ENCODE measurements at places on chromosomes 7 and 10.
A peak's percentile ranks its signal among the peaks of the same experiment; 100 is the strongest.

DNA sequence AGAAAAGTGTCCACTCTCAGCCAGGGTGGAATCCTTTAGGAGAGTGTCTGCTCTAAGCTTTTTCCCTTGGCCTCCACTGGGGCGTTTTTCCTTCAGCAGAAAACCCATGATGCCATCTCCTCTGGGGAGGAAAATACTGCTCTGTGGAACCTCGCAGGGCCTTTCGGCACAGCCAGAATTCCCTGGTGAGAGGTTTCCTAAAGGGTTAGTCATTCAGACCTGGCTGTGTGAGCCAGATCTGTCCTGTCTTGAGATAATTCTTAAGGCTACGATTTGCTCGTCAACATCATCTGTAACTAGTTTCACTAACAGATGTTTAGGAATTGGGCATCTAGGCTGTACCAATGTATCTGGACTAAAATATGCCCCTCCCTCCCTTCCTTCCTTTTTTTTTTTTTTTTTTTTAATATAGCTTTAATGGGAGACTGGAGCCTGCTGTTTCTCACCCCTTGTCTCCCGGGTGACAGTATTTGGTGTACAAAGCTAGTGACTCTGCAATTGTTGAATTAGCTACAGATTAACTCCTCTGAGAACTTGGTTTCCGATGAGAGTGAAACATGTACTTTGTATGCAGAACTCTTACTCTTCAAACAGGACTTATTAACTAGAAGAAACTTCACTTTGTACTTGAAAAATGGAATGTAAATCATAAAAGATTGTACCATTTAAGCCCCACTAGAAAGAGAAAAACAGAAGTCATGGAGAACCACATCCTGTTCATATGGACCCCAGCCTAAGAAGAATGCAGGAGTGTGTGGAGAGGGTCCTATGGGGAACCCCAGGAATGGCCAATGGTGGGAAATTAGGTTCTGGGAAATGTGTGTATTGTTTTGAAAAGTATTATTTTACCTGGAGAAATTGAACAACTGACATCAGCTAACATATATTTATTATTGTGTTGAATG, 230.9 kb downstream of the CAMK1D start:
- DNase-seq: peak; percentile 25

DNA sequence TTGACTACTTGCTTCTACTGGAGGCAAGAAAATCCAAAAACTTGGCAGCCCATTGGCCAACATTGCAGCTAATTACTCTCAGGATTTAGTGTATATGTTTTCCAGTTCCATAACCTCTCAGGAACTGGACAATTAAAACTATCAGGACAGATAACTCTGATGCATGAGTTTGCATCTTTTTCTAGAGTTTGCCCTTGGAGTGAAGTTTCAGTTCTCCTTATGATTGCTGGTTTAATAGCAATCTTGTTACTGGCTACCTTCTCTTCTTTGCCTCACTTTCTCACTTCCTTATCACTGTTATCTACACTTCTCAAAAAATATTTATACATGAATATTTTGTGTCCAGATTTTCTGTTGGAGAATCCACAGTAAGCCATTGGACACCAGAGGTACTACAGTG, 735.9 kb downstream of the PCDH15 start:
- DNase-seq: no peak

DNA sequence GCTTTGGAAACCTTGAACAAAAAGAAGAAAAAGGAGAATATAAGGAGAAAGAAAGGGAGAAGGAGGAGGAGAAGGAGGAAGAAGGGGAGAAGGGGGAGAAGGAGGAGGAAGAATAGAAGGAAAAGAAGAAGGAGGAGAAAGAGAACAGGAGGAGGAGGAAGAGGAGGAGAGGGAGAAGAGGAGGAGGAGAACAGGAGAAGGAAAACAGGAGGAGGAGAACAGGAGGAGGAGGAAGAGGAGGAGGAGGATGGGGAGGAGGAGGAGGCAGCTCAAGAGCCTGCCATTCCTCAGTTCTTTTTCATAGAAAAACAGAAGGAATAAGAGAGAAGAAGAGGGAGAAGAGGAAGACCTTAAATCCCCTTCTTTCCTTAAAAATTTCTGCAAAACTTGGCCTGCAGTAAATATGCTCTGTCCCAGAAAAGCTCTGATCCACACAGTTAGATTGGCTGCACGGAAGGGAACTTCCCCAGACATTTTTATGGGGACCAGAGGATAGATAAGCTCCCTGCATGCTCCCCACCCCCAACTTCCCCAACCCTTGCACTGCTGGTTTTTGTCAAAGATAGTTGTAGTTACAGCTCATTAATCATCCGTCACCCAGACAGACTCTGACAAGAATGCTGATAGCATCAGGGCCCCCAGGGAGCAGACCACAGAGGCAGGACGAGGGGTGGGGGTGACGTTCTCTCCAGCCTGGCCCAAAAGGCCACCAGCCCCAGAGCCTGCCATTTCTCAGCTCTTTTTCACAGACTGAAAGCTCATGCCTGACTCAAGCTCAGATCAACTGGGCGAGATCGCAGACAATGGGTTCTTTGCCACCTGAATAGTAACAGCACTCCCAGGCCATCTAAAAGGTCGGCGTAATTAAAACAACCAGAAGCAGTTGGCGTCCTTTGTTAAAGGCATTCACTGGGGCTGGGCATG, 34.5 kb upstream of the LYZL1 start:
- DNase-seq: no peak

DNA sequence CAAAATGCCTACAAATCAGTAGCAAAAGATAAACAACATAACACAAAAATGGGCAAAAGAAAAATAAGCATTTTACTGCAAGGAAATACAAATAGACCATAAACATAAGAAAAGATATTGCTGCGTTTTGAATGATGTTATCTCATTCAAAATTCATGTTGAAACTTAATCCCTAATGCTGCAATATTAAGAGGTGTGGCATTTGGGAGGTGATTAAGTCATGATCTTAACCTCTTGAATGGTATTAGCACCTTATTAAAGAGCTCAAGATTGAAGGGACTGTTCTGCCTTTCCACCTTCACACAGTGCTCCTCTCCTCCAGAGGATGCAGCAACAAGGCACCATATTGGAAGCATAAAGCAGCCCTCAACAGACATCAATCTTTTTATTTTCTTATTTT, 12.4 kb upstream of the TNKS2 start:
- no peak for DNase-seq

GRCh38 chr10:77842652-77843212, 83.8 kb downstream of the DLG5 start:
- DNase-seq: no peak

DNA sequence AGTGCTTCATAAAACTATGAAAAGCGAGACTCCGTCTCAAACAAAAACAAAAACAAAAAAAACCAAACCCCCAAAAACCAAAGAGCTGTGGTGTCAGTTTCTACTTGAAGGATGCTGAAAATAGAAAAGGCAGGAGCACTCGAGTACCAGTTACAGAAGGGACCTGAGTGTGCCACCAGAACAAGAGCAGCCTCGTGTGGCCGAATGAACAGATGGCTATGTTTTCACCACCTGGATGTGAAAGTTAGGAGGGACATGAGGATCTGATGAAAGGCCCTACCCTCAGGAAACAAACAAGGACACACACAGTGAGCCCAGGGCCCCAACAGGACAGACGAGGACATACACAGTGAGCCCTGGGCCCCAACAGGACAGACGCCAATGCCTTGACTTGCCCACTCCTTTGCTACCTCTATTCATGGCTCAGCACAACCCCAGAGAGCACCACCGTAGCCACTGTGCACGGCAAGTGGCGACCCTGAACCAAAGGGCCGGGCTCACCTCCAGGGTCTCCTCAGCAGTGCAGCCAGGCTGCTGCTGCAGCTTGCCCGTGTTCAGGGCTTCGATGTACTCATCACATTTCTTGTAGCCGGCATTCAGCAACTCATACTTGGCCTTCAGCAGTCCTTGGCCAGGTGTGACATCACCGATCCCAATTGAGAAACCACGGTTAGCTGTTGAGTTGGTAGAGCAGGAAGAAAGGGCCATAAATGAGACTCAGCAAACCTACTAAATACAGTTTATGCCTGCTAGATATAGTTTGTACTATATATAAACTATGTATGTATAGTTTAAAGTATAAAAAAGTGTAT, 24.9 kb downstream of the POLR3A start:
- no peak for DNase-seq

GRCh38 chr7:156096771-156097538, 284.7 kb upstream of the SHH start:
- DNase-seq: no peak
